ENCODE measurements at places on chromosomes 2 and 18.

GRCh38 chr18:34909637-34910364 lies 131.4 kb upstream of the MAPRE2 start:
- DNase-seq = no peak

GRCh38 chr2:46003903-46004473 lies 293.2 kb upstream of the EPAS1 start:
- DNase-seq = no peak

GRCh38 chr2:54666131-54666633 lies 57.3 kb upstream of the EML6 start:
- no peak for DNase-seq

DNA sequence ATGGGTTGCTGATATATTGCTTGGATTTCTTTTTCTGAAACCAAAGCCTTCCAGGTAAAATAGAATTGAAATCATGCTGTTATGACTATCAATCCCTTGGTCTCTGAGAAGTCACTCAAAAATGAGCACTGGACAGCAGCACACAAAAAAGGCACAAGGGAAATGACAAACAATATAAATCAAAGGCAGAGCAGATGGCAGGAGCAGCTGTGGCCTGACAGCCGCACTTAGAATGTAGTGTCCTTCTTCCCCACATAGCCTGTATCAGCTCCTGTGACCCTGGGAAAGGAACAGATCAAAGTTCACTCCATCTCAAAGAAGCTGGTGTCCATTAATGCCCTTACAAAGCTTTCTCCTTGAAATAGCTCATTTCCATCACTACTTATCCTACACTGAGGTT lies 326.7 kb downstream of the SUCLG1 start:
- DNase-seq = no peak

GRCh38 chr2:124353656-124354055 lies 328.6 kb downstream of the CNTNAP5 start:
- DNase-seq = no peak
